ENCODE measurements at places on chromosomes 6 and 20. TPM values are rescaled to one million over a fixed set of nuclear protein-coding genes. Genes with fewer than 3 reads are reported as not detected.

CST1 gene
- not detected for total RNA-seq

FUT9 gene
- total RNA-seq: not detected

EEF1A2 gene
- 454 TPM for total RNA-seq

EHMT2 gene
- total RNA-seq: 84.0 TPM

OGFR gene
- total RNA-seq: 73.6 TPM

RIPPLY2 gene
- not detected for total RNA-seq

HBS1L gene
- 89.4 TPM for total RNA-seq

CGA gene
- not detected for total RNA-seq

COL11A2 gene
- total RNA-seq: 7.6 TPM

RHAG gene
- total RNA-seq: 0.57 TPM

C6orf15 gene
- not detected for total RNA-seq

MAFB gene
- total RNA-seq: 0.22 TPM

LBP gene
- total RNA-seq: 0.15 TPM

SLC18B1 gene
- 18.1 TPM for total RNA-seq

SH3BGRL2 gene
- total RNA-seq: 5.2 TPM

SYCP2L gene
- total RNA-seq: 4.9 TPM

PRRT1 gene
- total RNA-seq: 6.1 TPM

TSPO2 gene
- total RNA-seq: not detected

DDX27 gene
- 32.1 TPM for total RNA-seq

C20orf202 gene
- total RNA-seq: not detected

DDX43 gene
- not detected for total RNA-seq

LKAAEAR1 gene
- total RNA-seq: not detected

ZNF165 gene
- 11.2 TPM for total RNA-seq

SDCBP2 gene
- 3.4 TPM for total RNA-seq

NKAPL gene
- total RNA-seq: not detected

RAET1G gene
- total RNA-seq: 0.37 TPM

CCND3 gene
- total RNA-seq: 26.6 TPM

GPLD1 gene
- total RNA-seq: 2.1 TPM

UBE2V1 gene
- total RNA-seq: 114 TPM

TGM2 gene
- total RNA-seq: 6.1 TPM

PRKN gene
- 2.6 TPM for total RNA-seq

MICA gene
- 24.1 TPM for total RNA-seq

REM1 gene
- not detected for total RNA-seq

TIAM2 gene
- 9.4 TPM for total RNA-seq

GFOD1 gene
- 3.8 TPM for total RNA-seq

Measured in HCT116 (cell line).